ENCODE measurements at places on chromosomes 7 and 10. TPM values are rescaled to one million over a fixed set of nuclear protein-coding genes. Genes with fewer than 3 reads are reported as not detected.

Gene MRLN
- not detected for total RNA-seq

Gene SCRN1
- total RNA-seq = 13.2 TPM

Gene IQUB
- 0.10 TPM for total RNA-seq

Gene REPIN1
- total RNA-seq = 89.8 TPM

Gene BICC1
- total RNA-seq = 91.3 TPM

Gene OGDHL
- 13.9 TPM for total RNA-seq

GRCh38 chr7:154167807-154168206 lies 115.6 kb downstream of the DPP6 start:
- no peak for DNase-seq

GRCh38 chr7:3162289-3162688 lies 118.6 kb upstream of the CARD11 start:
- DNase-seq = no peak

DNA sequence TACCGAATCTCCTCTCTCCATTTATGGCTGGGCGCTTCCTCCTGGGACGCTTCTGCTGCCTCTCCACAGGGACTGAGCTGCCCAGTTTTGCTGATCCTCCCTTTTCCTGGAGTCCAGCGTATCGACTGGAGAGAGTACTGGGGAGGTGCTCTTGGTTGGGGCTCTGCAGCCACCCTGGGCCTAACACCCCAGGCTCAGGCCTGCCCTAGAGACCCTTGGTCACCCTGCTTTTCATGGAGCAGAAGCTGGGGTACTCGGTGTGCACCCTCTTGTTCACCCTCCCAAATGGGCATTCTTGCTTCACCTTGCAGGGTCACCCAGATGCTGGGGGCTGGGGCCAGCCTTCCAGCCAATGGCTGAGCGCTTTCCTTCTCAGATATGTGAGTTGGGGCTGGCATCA lies 88.8 kb upstream of the RET start:
- no peak for DNase-seq

GRCh38 chr7:53111031-53111430 lies 75.6 kb downstream of the POM121L12 start:
- DNase-seq = no peak

- DNase-seq = no peak
These were observed 65.7 kb upstream of the STRIP2 start for GRCh38 chr7:129368389-129368986.

DNA sequence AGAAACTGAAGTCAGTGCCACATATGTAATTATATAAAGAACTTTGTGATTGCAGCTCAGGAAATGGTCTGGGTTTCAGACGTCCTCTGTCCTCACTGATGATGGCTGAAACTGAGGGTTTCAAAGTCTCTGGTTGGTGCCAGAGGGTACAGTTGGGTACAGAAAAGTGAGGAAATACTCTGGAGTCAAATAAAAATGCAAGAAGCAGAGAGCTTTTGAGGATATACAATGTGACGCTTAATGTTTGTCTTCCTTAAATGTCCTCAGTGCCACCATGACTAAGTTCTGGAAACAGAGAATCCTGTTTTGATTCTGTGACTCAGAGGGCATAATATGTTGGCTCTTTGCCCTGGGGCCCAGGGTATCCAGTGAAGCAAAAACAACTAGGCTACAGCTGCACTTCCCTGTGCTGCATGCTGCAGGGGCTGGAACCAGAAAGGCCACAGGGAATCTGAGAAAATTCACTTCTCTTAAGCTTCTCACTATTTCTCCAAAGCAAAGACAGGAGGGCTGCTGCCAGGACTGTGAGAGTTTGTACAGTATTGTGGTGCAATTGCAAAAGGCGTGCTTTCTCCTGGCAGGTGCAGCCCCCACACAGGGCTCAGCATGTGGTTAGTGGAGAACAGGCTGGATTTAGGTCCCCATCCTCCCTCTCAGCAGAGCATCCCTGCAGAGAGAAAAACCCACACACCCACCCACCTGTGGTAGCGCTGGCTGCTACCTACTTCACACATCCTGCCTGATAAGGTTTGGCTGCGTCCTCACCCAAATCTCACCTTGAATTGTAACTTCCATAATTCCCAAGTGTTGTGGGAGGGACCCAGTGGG lies 169.5 kb upstream of the SVIL start:
- DNase-seq = peak; percentile 97

GRCh38 chr7:106863274-106863997 lies 1.6 kb upstream of the PIK3CG start:
- DNase-seq = no peak

DNA sequence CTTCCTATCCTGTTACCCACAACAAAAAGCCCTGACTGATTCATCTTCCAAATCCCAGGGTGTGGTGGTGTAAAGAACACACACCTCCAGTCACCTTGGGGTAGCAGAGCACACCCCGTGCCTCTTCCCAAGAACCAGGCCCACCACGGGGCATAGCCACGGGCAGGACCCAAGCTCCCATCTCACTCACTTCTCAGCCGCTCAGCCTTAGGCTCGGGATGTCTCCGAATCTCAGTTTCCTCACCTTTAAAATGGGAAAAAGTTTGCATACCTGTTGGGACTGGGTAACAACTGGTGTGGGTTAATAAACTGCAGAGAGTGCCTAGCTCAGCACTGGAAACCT lies 139.0 kb downstream of the FGFR2 start:
- DNase-seq = no peak

- DNase-seq = peak; percentile 99
These were observed 75.1 kb downstream of the CRPPA start for GRCh38 chr7:16345979-16346958.

GRCh38 chr10:62268027-62268398 lies 631 bp downstream of the RTKN2 start:
- DNase-seq = no peak

GRCh38 chr10:26334232-26334931 lies 103.8 kb upstream of the APBB1IP start:
- no peak for DNase-seq

GRCh38 chr7:151782598-151783448 lies 94.1 kb downstream of the PRKAG2 start:
- peak; percentile 51 for DNase-seq

- DNase-seq = peak; percentile 12
These were observed at the start of gene ADGRA1 for GRCh38 chr10:133087679-133088178. TSS of gene ADGRA1 (plus strand) at chr10:133087924. CDS start at chr10:133088910, 986 bp downstream.

GRCh38 chr10:114387784-114388183 lies 16.5 kb downstream of the AFAP1L2 start:
- DNase-seq = no peak

DNA sequence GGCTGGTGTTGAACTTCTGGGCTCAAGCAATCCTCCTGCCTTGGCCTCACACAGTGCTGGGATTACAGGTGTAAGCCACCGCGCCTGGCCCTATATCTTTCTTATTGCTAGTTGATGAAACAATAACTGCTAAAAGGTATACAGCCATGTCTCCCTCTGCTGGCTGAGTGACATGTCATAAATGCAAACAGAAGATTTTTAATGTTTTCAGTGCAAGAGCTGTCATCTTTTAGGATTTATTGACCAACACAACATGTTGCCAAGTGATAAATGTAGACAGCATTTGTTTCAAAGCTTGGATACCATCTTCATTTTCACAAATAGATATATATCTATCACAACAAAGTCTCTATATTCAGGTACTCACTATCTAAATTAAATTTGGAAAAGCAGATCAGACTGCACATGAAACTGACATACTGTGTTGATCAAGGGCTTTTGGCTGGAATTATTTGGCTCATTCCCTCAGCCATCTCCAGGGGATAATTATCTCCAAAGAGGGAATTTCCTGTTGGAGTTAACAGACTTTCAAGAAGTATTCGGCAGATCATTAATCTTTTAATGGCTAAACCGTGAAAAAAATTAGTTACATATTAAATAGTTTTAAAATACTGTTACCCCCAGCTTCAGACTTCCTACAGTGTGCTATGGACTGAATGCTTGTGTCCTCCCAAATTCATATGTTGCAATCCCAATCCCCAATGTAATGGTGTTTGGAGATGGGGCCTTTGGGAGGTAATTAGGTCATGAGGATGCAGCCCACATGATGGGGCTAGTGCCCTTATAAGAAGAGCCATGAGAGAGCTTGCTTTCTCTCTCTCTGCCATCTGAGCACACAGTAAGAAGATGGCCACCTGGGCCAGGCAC lies 41.3 kb upstream of the SRPK2 start:
- DNase-seq = peak; percentile 79

GRCh38 chr10:74008212-74008731 lies 10.4 kb downstream of the VCL start:
- peak; percentile 73 for DNase-seq

- peak; percentile 78 for DNase-seq
These were observed 305.9 kb upstream of the MGMT start for GRCh38 chr10:129161150-129161549.

GRCh38 chr10:58189269-58189668 lies 78.4 kb downstream of the IPMK start:
- peak; percentile 28 for DNase-seq

GRCh38 chr10:131311661-131312477 lies at the start of gene TCERG1L:
TSS of gene TCERG1L (minus strand) at chr10:131311721. CDS start at chr10:131311635, 86 bp downstream.
- no peak for DNase-seq

DNA sequence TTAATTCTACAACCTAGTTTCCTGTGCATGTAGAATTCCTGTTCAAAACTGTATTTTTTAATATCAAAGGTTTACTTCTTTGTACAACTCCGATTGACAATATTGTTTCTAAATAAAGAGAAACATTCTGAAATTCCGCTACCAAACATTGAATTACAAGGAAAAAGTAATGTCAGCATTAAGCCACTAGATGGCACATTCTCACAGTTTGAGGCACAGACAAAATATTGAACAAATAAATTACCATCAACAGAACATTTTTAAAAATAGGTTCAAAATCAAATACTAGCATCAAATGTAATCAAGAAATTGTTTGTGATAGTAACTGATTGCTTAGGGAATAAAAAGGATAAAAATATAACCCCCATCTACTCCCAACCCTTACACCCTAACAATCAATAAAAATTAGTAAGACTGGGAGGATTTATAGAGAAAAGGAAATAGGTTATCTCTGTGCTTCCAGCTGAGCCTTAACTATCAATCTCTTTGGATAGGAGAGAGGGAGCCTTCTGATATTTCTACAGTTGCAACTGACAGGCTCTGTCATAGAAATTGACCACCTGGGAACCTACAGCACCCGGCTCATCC lies 86.6 kb upstream of the C7orf33 start:
- peak; percentile 19 for DNase-seq

GRCh38 chr10:103350517-103351260 lies at the start of gene PCGF6:
TSS of gene PCGF6 (minus strand) at chr10:103351140. CDS start at chr10:103351066, 74 bp downstream.
- peak; percentile 80 for DNase-seq

- peak; percentile 20 for DNase-seq
These were observed 25.5 kb downstream of the LDB3 start for GRCh38 chr10:86693721-86694369.

DNA sequence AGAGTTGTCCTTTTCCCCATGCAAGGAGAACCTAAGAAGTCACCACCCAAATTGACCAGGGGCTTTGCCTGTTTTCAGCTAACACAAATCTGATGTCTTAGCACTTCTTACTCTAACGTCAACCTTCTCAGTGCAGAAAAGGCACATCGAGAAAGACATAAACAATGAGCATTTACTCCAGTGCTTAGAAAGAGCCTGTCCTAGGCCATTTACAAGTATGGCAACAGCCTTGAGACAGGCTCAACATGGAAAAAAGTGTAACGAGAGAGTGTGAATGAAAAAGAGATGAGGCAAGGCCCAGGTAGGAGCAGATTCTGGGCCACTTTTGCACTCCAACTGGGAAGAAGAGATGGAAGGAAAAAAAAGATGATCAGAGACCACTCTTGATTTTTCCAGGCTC lies 54.4 kb downstream of the CPED1 start:
- no peak for DNase-seq

GRCh38 chr7:106736508-106737201 lies 75.7 kb upstream of the CCDC71L start:
- peak; percentile 54 for DNase-seq

GRCh38 chr10:48983648-48984351 lies 44.2 kb upstream of the LRRC18 start:
- DNase-seq = no peak

Measured in Caki2 (cell line).